ENCODE measurements at places on chromosomes 3 and 15.

GRCh38 chr3:67109651-67110204 is 111.6 kb downstream of the KBTBD8 start:
- DNase-seq, result no peak

DNA sequence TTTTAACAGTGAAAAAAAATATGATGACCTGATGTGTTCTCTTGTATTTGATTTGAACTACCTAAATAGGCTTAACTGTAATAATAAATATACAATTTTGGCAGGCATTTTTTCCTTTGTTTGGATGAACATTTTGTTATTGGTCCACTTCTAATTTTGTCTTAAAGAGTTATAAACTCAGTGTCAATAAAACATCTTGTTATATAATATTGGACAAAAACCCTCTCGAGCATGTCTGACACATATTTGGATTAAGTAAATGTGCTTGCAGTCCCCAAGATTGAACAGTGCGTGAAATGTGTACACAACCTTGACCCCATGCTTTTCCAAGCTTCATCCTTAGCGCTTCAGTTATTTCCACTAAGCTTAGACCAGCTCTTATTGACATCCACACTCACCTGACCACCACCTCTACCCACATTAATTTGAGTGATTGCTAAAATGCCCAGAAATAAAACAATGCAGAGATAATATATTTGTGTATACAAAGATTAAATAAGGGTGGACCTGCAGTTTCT is 131.7 kb upstream of the ZBED2 start:
- no peak for DNase-seq

DNA sequence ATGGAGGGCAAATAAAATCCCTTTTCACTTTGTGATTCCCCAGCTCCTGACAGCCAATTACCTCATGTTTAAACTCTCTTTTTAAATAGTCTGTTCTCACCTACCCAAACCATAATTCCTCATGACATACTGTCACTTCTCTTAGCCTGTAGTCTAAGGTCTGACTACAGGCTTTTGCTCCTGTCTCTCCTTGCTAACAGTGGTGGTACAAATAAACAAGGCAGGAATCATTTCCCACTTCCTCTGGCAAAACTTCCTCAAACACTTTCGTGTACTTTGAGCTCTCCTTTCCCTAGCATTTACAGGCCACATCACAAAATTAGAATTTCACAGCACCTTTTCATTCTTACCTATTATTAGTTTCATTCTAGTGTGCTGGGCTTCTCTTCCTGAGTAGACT is 51.8 kb downstream of the ATP8B4 start:
- no peak for DNase-seq

- DNase-seq, result no peak
These were observed 499.6 kb upstream of the CCDC54 start for GRCh38 chr3:106877627-106878026.

GRCh38 chr15:85495096-85495495 is 114.7 kb downstream of the AKAP13 start:
- no peak for DNase-seq

GRCh38 chr3:147398813-147399534 is 7.4 kb downstream of the ZIC4 start:
- no peak for DNase-seq

DNA sequence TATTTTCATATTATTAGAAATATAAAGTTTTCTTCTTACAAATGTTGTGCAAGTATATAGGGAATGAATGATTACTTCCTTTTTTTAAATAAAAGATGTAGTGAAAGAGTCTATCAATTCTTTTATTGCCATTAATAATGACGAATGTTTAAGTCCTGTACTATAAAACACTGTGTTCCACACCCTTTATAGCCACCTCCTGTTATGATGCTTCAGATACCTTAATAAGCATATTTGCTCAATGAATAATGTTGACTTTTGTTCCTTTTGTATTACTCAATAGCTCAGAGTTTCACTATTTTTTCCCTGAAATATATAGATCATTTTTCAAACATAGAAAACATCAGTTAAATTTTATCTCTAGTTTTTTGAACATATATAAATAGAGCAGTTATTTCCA is 378.2 kb upstream of the THBS1 start:
- DNase-seq, result no peak

DNA sequence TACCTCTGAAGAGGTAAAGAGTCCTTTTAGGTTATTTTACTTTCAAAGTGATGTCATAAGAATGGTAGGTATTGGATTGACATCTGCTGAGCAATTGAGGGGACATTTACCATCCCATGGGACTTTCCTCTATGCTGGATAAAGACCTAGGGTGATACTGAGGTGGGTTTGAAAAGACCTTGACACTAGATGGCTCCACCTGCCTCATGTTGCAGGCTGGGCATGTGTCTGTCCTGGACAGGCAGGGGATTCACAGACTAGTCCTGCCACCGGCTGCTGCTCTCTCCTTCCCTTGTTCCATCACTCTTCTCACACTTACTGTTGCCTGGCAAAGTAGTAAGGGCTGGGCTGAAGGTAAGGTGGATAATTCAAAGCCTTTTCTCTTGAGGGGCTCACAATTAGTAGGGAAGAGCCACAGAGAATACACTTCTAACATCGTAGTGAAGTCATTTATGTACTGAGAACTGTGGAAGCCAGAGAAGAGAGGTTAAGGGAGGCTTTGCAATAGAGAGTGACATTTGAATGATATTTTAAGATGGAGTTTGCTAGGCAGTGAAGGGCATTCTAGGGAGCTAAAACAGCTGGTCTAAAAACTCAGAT is 27.7 kb downstream of the TRAK1 start:
- no peak for DNase-seq

DNA sequence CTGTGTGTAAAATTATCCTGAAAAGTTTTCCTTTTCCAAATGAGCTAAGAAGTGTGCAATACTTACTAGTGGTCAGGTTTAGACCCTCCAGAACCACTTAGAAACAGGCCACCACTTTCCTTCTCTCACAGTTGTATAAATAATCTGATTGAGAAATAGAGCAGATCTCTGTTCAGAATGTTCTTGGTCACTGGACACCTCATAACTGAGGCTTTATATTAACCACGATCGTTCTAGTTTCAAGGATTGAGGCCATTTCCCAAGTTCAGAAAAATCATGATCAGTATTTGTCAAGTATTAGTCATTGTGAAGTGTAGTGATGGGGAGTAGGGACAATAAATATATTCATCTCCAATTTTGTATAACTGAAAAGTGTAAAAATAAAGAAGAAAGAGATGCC is 1.0 kb upstream of the MAP3K13 start:
- DNase-seq, result no peak

- DNase-seq, result no peak
These were observed 680.6 kb downstream of the NTRK3 start for GRCh38 chr15:87575896-87576473.
